ENCODE measurements at places on chromosomes 3 and 15.

DNA sequence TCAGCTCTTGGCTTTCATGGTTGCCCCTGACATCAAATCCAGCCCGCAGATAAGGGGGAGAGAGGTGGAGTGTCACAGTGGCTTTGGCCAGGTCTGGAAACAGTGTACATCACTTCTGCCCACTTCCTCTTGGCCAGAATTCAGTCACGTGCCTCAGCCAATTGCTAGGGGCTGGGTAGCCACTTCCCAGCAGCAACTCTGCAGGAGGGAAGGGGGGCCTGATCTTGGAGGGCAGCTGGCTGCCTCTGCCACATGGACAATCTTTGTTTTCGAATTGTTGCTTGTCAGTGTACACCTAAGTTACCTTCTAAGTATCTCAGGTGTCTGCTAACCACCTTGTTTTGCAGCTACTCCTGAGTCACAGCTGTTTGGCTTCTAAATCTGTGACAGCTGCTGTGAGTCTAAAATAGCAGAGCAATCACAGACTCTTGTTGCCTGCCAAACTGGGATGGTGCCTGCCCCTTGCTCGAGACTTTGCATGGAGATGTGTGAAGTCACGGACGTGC is 41.0 kb upstream of the LIMD1 start:
- no peak for DNase-seq

GRCh38 chr15:62075595-62076277 is 9.0 kb downstream of the C2CD4A start:
- no peak for DNase-seq

DNA sequence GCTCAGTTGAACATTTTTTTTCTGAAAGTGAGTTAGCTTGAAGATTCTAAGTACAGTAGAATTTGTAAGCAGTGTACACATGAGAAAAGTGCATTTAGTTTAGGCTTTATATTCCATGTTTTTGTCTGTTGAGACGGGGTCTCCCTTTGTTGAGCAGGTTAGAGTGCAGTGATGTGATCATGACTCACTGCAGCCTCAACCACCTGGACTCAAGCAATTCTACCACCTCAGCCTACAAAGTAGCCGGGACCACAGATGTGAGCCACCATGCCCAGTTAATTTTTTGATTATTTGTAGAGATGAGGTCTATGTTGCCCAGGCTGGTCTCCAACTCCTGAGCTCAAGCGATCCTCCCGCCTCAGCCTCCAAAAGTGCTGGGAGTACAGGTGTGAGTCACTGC is 5.3 kb upstream of the CSNK1G1 start:
- no peak for DNase-seq

DNA sequence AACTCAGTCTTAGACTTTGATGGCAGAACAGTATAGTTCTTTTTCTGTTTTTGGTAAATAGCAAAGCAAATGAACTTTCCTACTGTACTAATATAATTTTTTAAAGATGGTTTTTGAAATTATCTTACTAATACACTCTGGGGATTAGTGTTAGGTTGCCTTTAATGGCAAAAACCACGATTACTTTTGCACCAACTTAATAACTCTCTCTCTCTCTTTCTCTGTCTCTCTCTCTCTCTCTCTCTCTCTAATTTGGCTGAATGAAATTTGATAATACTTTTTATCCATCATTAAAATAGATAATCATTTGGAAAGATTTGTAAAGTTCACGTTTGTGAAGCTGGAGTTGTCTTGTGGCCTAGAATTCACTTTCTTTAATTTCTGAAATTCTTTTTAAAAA is 257.8 kb downstream of the LPP start:
- DNase-seq = no peak

- no peak for DNase-seq
Observed at GRCh38 chr3:117170094-117170493, 460.5 kb downstream of the TUSC7 start.

- DNase-seq = no peak
Observed at GRCh38 chr15:48596841-48597240, 48.7 kb downstream of the FBN1 start.

DNA sequence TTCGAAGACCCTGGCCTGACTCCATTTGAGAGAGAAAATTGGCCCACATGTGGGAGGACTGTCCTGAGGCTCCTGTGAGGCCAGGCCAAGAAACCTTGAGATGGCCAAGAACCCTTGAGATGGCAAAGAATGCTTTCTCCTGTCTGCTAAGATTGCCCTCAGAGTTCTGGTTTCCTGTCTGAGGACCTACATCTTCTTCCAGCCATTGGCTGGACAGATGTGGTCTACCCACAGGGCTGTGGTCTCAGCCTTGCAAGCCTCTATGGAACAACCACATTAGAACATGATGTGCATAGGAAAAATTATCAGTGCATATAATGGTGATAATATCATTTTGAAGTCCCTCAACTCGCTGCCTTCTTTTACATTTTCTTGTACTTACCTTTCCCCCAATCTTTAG is 10.8 kb upstream of the RASA2 start:
- DNase-seq = no peak

Data from stimulated activated CD4-positive, alpha-beta T cell treated with anti-CD3 and anti-CD28 coated beads, Interleukin-1b, Interleukin-23, amount 100 ng/mL, for 1 hour (primary cell).